ENCODE measurements at places on chromosomes 3 and 15.

- no peak for DNase-seq
Measured at GRCh38 chr3:74089814-74090213, 465.1 kb upstream of the PDZRN3 start.

GRCh38 chr3:151467069-151467468 is 6.2 kb upstream of the IGSF10 start:
- DNase-seq, result no peak

DNA sequence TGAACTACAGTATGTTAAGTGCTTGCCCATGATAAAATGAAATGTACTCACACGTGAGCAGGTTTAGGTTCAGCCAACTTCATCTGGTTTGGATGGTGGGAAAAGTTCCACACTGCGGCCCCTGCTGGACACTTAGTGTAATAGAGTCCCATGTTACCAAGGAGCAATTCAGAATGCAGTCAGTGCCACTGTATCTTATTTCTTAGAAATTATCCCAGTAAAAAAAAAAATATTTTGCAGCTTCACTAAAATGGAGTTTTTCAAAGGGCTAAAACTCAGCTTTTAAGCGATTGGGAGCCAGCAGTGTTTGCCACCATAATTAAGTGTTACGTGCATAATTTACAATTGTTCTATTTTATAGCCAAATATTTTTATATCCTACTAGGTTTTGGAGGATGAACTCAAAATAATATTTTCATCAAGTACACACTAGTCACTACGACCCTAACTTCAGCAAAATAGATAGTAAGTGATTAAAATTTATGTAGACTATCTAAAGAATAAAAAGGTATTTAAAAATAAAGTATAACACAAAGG is 371.7 kb upstream of the GBE1 start:
- no peak for DNase-seq

GRCh38 chr3:122168044-122168443 is 15.4 kb upstream of the CASR start:
- DNase-seq, result no peak

GRCh38 chr3:160960568-160960967 is 144.6 kb downstream of the B3GALNT1 start:
- DNase-seq, result no peak

DNA sequence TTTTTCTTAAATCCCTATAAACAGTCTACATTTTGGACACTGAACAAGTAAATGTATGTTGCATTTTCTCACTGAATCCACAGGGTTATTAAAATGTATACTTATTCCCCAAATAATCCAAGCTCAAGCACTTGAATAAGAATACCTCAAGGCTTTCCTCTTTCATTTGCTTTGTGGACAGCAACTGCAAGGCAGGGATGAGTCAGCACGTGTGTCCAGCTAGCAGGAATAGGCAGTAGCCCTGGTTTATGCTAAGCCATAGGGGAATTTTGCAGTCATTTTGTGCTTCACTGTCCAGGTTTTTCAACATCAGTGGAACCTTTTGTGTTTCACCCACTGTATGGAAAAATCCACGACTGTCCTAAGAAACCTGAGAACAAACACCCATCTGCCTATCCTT is 96.7 kb upstream of the KCNMB2 start:
- DNase-seq, result no peak

DNA sequence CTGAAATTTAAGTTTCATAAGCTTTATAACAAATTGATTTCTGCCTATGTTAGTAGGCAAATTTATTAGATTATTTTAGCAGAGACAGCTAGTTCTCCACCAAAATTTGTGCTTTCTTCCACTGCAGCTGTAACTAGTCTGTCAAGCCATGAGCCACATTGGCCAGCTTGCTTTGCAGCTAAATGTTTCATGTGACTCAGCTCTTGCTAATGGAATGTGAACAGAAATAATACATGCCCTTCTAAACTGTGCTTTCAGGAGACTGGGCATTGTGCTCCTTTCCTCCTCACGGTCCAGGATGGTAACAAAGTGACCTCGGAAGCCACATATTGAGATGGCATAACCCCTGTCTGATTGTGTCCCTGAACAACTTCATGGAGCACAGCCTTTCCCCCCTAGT is 51.3 kb upstream of the KPNA4 start:
- no peak for DNase-seq

DNA sequence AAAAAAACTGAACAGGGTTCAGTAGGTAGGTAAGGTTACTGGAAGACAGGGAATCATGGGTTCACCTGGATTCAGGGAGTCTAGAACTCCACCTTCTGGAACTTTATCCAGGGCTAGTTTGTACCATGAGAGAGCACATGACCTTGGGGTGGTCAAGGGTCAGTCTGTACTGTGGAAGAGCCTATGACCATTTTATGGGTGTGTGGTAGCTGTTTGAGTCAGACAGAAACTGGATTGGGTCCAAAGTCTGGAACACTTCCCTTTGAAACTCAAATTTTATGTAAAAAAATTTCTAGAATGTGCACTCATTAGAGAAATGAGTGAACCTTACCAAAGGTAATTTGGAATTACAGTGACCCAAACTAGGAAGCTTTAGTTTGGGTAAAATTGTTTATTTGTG is 486.0 kb upstream of the AGTR1 start:
- DNase-seq, result no peak

DNA sequence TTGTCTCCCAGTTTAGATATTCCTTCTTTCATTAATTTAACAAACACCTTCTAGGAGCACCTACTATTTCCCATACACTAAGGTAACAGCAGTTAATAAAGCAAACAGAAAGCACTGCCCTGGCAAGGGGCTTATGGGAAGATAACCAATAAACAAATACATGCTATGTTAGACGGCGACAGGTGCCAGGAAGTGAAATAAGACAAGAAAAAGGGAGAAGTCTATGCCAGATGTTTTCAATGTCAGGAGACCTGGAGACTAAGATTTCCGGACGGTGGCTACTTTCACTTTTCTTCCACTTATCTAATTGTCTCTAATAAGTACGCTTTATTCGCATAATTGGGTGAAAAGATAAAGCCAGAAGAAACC is 32.5 kb upstream of the ZNF445 start:
- DNase-seq, result no peak

DNA sequence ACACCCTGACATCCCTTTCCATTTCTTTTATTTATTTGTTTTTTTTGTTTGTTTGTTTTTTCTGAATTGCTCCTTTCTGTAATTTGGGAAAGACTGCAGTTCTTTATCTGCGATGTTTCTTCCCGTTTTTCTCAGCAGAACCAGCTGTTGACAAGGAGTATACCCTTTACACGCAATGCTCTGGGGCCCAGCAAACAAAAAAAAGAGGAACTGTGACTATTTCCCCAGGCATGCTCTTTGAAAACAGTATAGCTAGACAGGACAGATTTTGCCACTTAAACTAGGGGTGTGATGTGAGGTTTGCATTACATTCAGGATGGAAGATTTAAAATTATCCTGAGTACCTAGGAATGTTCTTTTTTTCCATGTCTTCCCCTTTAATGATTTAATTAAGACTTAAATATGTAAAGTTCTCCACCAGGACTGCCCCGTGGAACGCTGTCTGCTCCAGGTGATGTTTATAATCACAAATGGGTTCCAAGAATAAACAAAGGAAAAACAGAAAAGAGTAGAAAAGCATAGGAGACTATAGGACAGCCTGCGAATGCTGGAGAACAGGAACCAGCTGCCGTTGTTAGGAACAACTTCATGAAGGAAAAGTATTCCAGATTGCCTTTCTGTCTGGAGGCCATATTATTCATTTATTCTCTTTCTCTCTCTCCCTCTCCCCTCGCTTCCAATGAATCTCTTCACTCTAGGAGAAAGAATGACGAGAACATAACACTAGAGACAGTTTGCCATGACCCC is 43.3 kb downstream of the TGFBR2 start:
- DNase-seq, result no peak

GRCh38 chr15:101652786-101653430 is 727 bp upstream of the TM2D3 start:
- no peak for DNase-seq

DNA sequence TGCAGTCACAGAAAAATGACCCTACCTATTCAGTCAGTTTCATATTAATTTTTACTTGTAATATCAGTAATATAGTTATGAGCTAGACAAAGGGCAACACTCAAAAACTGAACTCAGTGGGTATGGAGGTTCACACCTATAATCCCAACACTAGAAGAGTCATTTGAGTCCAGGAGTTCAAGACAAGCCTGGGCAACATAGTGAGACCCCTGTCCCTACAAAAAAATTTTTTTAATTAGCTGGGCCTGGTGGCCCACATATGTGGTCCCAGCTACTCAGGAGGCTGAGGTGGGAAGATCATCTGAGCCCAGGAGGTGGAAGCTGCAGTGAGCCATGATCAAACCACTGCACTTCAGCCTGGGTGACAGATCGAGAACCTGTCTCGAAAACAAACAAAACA is 3.1 kb downstream of the TMF1 start:
- no peak for DNase-seq

DNA sequence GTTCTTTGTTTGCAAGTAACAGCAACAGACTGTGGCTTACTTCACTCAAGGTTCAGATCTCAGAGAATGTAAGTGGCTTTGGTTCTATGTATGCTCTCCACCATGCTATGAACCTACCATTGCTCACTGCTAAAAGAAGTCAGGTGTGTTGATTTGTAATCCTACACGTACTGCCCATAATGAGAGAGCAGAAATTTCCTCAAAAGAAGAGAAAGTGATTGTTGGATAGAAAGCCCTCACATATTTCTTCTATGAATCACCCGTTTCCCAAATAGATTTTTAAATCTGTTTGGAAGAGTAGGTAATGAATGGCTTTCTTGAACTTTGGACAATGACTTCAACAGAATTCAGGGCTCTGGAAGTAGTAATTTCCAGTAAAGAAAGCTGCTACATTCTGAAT is 565.4 kb downstream of the ROBO2 start:
- DNase-seq, result no peak

All from omental fat pad (tissue), 4 donors.